Stimulated activated CD8-positive, alpha-beta memory T cell treated with anti-CD3 and anti-CD28 coated beads, Interleukin-4, amount 100 ng/mL, for 1 hour (primary cell): ENCODE measurements at places on chromosomes 4 and X.

DNA sequence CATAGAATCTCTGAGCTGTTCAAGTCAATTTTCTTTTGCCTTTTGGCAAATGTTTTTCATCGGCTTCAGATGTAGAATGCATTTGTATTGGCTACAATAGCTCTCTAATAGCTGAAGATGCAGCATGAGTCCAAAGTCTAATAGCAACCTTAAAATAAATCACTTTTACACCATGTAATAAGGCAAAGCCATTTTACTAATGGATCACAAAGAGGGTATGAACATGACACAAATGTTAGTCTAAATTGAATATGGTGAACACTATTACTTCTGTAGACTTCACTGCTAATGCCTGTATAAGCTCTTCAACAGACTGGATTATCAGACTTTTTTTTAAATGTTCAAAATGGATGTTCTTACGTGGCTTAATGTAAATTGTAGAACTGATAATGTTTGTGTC is 645.3 kb downstream of the TLL1 start:
- DNase-seq: no peak

- no peak for DNase-seq
Observed at GRCh38 chr4:139282065-139282720, 2.2 kb upstream of the MGARP start.

DNA sequence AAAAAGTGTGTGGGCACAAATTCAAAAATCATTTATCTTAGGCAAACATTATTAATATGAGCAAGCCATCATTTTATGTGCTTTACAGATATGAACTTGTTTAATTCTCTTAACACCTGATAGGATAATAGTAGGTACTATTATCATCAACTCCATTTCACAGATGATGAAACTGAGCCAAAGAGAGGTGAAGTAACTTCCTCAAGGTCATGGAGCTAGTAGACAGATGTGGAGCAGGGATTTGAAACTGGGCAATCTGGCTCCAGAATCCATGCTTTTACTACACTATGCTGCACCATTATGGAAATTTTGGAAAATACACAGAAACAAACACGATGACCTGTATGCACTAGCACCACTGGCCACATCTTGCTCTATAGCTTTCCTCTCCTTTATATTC is 1.0 kb upstream of the PIN4 start:
- no peak for DNase-seq

GRCh38 chr4:60897415-60897814 is 302.7 kb upstream of the ADGRL3 start:
- no peak for DNase-seq

DNA sequence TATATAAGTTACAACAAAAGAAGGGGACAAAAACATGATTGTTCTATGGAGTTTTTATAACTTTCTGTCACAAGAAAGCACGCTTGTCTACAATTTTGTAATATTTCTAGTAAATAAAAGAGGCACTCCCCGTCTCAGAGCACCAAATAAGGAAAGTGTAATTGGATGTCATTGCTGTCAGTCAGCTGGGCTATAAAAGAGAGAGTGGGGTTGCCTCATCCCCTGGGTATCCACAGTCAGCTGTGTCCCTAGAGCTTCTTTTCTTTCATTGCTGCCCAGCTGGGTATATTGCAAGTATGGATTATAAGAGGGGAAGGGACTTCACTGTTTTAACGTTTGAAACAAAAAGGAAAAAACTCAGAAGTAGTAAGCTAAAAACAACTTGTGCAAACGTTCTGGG is 61.3 kb downstream of the NPNT start:
- DNase-seq: no peak

GRCh38 chr4:150782311-150782710 is 200.4 kb downstream of the MAB21L2 start:
- no peak for DNase-seq

DNA sequence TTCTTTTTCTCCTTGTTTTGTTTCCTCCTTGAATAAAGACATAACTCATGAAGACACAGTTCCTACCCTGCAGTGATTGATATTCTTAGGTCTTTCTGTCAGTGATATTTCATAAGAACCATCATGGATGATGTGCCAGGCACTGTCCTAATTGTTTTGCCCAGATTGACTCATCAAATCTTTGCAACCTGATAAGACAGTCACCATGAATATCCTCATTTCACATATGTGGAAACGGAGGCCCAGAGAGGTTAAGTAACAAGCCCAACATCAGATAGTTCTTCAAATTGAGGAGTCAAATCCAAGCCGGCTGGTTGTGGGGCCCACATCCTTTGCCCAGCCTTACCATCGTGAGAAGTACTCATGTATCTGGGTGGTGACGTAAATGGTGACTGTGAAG is 69.9 kb downstream of the SEL1L3 start:
- no peak for DNase-seq

GRCh38 chr4:110484029-110484428 is 8.1 kb downstream of the ENPEP start:
- DNase-seq: no peak

DNA sequence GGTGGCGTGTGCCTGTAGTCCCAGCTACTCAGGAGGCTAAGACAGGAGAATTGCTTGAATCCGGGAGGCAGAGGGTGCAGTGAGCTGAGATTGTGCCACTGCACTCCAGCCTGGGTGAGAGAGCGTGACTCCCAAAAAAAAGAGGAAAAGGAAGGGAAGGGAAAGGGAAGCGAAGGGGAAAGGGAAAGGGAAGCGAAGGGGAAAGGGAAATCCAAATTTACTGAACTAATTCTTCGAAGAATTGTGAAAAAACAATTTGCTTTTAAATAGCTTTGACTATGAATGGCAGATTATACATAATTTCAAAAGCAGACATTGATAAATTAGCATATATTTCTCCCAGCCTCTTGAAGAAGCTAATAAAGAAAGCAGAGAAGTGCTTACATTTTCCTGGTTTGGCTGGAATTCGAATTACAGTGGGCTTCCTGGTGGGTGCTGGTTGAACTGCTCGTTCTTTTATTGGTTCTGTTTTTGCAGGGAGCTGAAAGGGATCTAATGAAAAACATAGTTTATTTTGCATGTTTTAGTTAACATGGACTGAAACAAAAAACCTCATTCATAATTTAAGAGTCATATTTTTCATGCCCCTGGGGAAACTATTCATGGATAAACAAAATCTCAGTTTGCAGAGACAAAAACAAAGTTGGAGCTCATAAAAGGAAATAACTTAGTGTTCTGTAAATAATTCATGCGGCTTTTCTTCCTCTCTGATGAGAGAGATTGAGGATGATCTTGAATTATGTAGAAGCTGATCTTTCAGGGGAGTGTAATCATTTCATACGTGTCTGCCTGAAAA is 66.0 kb downstream of the RPS3A start:
- DNase-seq: no peak

DNA sequence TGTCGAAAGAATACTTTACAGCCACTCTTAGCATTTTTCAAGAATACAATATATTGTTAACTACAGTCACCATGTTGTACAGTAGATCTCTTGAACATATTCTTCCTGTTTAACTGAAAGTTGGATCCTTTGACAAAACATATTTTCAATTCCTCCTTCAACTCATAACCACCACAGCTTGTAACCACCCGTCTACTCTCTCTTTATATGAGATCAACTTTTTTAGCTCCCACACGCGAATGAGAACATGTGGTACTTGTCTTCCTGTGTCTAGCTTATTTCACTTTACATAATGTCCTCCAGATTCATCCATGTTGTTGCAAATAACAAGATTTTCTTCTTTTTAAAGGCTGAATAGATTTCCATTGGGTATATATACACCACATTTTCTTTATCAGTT is 338.3 kb upstream of the IGFBP7 start:
- DNase-seq: no peak

DNA sequence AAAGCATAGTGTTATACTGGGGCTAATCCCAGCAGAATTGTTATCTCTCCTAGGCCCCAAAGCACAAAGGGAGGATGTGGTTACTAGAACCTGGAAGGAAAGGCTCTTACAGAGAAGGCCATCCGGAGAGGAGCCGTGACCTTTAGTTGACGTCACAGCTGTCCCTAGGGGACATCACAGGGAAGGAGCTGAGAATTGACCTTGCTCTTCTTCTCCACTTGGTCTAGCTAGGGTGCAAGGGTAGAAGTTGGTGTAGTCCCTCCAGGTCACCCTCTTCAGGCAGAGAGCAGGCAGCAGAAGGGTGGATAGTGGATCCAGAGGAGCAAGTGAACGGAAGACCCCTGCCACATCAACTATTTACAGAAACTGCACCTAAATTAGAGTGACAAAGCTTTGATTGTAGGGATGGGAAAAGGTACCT is 22.8 kb upstream of the FGF2 start:
- DNase-seq: no peak

DNA sequence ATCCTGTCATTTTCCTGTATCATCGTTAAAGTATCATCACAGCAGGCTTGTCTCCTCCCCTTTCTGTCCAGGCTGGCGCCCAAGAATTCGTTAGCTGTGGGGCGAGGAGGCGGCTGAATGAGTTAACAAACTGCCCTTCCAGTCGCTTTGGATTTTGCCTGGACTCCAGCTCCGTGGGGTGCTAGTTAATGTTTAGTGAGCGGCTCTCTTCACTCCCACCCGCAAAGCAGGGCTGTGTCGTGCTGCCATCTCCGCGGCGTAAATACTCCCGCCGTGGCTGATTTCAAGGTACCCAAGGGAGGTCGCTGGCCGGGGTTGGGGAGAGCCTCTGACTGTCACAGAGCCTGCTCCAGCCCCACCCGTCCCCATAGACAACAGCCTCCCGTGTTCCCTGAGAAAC is 44.9 kb upstream of the SPRY1 start:
- DNase-seq: no peak

GRCh38 chrX:130555757-130556156 is 154.0 kb downstream of the RBMX2 start:
- no peak for DNase-seq

GRCh38 chr4:168259096-168259495 is 59.5 kb downstream of the DDX60 start:
- DNase-seq: no peak

DNA sequence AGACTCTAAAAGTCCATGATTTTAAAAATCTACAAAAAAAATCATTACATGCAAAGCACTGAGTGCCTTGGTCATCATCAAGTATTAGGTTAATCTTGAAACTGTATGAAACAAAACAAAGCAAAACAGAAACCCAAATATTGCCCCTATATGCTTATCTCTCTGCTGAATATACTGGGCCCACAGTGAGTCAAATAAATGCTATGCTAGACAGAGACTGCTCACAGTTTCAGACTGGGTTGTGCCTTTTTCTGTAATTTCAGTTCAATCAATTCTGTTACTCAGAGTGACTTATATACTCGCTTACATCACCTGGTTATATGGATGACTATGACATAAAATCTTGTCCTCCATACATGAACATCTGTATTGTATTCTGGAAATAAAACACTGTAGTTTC is 257.1 kb upstream of the ACTRT1 start:
- no peak for DNase-seq

DNA sequence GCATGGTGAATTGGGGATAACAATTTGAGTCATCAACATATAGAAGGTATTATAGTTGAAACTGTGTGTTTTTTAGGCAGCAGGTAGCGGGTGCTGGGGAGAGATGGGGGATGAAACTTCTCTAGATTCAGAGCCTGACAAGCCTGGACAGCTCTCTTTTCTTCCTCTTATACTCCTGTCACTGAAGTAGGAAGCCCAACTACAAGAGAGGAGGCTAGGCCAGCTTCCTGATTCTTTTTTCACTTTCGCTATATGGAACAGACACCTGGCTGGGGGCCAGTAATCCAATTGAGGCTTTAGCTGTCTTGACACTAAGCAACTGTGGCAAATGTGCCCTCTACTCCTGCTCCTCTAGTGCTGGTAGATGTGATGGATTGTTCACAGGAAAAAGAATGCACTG is 69.2 kb downstream of the PHKA1 start:
- DNase-seq: no peak

- no peak for DNase-seq
Observed at GRCh38 chr4:176432811-176433540, 113.2 kb downstream of the SPCS3 start.

GRCh38 chrX:50108264-50108663 is 92.5 kb downstream of the AKAP4 start:
- no peak for DNase-seq

DNA sequence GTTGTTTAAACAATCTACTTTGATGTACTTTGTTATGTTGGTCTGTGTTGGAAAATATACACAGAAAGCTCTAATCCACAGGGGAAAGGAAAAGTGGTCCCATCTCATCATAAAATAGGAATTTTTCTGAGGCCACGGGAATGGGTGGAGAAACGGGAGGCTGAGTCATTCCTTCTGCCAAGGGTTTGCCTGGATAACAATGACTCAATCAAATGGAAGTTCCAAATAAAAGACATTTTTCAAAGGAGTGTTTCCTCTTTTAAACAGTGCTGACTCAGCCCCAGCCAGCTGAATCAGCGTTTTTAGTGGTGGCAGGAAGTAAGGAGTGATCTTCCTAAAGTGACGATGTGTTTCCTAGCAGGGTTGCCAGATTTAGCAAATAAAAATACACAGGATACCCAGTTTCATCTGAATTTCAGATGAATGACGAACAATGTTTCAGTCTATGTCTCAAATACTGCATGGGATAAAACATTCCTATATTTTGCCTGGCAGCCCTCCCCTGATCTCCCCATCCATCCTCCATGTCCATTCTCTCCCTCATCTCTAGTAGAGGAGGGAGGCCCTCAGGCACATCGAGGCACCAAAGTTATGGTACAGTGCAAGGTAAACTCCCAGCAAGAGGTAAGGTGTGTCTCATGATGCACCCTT is 345.4 kb upstream of the GATB start:
- DNase-seq: no peak

DNA sequence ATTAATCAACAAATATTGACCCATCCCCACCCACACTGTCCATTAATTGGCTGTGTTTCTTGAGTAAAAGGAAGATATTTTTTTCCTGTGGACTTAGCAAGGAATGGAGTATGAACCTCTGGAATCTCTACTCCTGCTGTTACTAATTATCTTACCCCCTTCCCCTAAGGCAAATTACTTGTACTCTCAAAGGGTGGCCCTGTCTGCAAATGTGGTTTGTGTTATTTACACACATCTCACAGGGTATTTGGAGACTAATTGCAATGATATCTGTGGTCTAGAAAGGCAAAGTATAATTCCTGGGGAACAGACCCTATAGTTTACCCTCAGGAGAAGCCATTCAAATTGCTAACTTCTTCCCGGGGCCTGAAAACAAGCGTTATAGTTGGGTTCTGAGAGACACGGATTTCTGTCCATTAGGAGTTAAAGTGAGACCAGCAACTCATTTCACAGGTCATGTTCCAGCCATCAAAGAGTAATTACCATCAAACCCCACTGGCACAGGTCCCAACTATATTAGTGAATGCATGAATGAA is 133.0 kb upstream of the RASGEF1B start:
- DNase-seq: no peak

- no peak for DNase-seq
Observed at GRCh38 chr4:90542216-90542615, 415.0 kb downstream of the CCSER1 start.

DNA sequence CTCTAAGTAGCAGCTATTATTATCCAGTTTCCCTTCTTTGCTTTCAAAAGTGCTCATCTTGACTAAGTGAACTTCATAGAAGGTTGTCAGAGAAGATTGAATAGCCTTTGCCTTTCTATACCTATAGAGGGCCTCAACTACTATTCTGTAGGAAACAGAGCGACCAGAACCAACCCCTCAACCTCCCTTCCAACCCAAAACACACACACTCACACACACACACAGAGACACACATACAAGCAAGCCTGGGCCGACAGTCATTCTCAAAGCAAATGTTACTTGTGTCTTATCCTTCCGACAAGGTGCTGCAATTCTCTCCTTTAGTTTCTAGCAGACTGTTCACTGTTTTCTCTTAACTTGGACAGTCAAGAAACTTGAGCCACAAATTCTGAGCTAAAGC is 201.6 kb downstream of the DCTD start:
- no peak for DNase-seq
